RCC 7860 (cell line): ENCODE measurements at places on chromosomes 11 and 22.

- DNase-seq: no peak
Measured at GRCh38 chr22:19097518-19097917, 24.7 kb downstream of the DGCR2 start.

- DNase-seq: no peak
Measured at GRCh38 chr11:4044976-4045646, 49.5 kb upstream of the RRM1 start.

DNA sequence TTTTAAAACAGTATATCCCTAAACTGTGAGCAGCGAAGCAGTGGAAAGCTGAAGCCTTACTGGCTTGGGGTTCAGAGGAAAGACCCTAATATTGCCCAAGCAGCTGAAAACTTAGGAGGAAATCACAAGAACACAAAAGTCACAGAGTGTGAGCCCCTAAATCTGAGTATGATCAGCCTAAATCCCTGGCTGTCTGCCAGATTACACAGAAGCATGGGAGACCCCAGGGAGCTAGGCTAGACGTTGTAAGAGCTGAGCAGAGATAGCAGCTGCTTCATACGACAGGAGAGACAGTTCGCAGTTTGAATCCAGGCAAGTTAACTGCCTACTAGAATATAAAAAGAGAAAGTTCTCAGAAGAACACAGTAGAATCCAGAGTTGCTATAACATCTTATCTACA, 81.2 kb downstream of the PACS1 start:
- no peak for DNase-seq

DNA sequence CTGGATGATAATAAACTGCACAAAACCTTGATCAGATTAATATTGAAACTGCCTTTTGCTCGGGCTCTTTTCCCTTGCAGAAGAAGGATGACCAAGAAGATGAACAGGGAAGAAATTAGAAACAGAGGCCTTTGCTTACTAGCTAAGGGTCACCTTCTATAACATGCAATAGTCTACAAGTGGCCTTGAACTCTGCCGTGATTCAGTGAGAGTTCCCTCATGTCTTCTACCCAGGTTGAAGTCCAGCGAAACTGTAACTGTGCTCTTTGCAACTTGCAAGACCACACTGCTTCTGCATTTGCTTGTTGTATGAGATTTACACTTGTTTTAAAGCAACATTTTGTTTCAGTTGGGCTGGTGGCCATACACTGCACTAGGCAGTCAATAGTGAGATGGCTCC, 108.4 kb downstream of the IGLL1 start:
- no peak for DNase-seq

DNA sequence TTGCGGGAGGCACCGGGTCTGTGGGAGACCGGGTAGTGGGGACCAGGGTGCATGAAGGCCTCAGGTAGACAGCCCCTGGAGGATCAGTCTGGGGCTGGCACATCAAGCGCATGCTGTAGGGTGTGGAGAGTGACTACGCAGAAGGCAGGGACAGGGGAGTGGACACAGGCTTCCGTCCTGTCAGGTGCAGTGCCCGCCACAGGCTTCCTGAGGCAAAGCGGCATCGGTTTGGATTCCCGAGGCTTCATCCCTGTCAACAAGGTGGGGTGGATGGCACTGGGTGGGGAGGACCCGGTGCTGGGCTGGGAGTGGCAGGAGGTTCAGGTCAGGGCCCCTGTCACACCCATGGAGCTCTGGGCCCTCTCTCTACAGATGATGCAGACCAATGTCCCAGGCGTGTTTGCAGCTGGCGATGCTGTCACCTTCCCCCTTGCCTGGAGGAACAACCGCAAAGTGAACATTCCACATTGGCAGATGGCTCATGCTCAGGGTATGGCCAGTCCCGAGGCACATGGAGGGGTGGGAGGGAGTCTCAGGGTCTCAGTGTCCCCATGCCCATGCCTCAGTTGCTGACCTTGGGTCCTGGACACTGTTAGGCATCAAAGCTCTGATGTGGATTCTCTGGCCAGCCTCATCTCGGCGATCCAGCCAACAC, 4.5 kb upstream of the LZTR1 start:
- no peak for DNase-seq

- no peak for DNase-seq
Measured at GRCh38 chr11:65932558-65932919, 12.7 kb upstream of the TSGA10IP start.

GRCh38 chr11:123483466-123483865, 53.4 kb downstream of the GRAMD1B start:
- peak; percentile 4 for DNase-seq

GRCh38 chr11:114295676-114296604, at the start of gene NNMT:
Gene NNMT (plus strand): TSS chr11:114296399. CDS start chr11:114296557, 158 bp downstream.
- peak; percentile 95 for DNase-seq

- DNase-seq: peak; percentile 74
Measured at GRCh38 chr11:106322106-106322505, 244.6 kb downstream of the AASDHPPT start.

GRCh38 chr11:111977146-111978027, 40.2 kb downstream of the DIXDC1 start:
- no peak for DNase-seq

GRCh38 chr11:62020661-62021060, 53.2 kb upstream of the FTH1 start:
- no peak for DNase-seq

DNA sequence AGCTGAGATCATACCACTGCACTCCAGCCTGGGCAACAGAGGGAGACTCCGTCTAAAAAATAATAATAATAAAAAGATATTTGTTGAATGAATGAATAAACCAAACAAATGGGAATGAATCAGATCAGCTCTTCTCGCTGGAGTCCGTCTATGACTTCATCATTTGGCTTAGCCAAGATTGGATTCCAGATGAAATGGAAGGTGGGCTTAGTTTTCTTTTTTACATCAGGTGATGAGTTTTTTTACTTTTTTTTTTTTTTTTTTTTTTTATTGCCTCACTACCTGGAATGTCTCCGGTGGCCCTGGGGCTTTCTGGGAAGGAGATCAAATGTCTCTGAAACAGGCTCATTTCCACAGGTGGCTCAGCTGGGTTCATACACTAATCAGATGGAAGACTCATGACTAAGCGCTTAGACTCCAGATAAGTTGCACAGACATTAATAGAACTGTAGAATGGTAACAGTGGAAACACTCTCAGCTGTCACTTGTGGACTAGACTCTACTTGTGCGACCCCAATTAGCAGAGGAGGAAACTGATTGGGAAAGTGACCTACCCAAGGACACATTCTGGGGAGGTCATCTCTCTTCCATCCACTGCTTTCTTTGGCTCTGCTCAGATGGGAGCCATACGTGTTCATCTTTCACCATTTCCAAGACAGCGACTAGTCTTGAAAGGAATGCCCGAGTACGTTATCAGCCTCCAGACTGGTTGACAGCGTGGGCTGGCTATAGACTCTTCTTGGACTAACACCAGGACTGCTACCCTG, 20.5 kb upstream of the RBFOX2 start:
- DNase-seq: no peak
